Mesenteric fat pad (tissue), 1 donor: ENCODE measurements at places on chromosomes 1 and 21. TPM values are rescaled to one million over a fixed set of nuclear protein-coding genes. Genes with fewer than 3 reads are reported as not detected.

- DNase-seq = no peak
Observed at GRCh38 chr21:32337206-32337605, 38.6 kb downstream of the MRAP start.

GRCh38 chr1:201944639-201945038 is 1.7 kb downstream of the LMOD1 start:
- DNase-seq = no peak

DNA sequence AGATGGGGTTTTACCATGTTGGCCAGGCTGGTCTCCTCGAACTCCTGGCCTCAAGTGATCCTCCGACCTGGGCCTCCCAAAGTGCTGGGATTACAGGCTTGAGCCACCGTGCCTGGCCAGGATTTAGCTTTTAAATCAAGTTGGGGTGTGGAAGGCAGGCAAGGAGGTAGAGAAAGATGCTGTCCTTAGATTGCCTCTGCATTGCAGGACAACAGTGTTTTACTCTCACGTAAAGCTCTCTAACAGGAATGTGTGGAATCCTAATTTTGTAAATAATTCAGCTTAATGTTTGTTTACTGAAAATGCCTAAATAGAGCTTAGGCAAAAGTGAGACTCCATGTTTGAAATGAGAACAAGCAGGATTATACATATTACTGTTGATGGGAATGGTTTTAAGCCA is 29.5 kb upstream of the TGFB2 start:
- no peak for DNase-seq

DNA sequence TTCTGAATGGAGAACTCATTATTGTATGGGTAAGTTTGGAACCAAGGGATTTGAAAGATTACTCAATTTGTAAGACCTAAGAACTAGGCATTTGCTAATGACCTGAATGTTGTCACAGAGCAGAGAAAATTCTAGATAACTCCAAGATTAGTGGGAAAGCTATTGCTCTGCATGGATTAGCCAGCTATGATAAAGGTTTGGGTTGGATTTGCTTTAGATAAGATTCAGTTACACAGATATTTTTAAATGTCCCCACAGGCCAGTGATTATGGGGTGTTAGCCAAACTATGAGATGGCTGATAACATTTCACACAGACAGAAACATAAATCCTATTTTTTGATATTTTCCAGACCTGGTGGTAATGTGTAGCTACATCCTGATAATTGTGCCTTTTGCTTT is 88.2 kb downstream of the NTPCR start:
- no peak for DNase-seq

DNA sequence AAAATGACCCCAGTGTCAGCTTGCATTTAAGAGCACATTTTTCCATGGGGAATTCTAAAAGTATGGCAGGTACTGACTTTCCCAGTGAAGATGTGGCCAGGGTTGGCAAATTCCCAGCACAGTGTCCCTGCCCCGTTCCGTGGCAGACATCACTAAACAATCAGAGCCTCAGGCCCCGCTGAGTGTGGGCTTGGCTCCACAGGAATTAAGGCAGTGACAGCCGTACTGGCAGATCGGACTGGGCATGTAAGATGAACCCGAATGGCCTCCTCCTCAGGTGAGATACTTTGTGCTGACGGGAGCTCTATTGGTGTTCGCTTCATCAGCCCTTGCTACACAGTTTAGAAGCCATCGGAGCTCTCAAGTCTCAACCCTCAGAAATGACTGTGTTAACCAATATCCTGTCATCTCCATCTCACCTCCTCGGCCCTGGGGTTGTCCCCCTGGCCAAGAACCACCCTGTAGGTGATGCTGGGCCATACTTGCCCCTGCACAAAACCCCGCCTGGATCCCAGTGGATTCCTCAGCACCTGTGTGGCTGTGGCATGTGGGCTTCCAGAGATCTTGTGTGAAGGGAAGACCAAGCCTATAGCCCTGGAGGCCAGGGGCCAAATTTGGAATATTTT is 29.0 kb upstream of the ABCG1 start:
- DNase-seq = no peak

GRCh38 chr1:115539061-115539460 is 102.7 kb upstream of the VANGL1 start:
- DNase-seq = no peak

The AMY2B gene
- 15.8 TPM for total RNA-seq

The KRTCAP2 gene
- 155 TPM for total RNA-seq

The GSTM5 gene
- total RNA-seq = 13.1 TPM
